ENCODE measurements at places on chromosomes 4 and X.

DNA sequence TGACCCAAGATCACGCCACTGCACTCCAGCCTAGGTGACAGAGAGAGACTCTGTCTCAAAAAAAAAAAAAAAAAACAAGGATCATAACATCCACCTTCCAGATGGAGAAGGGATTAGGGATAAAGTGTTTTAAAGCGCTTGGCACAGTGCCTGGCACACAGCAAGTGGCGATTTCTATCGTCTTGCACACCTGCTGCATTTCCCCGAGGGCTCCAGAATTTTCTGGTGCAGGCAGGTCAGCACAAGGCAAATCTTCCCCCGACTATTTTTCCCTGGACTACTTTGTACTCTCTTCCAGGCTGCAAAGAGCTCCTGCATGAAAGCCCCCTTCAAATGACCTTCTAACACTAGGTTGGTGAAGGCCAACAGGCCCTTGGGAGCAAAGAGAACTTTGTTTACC lies 57.3 kb downstream of the APBB2 start:
- DNase-seq = no peak

DNA sequence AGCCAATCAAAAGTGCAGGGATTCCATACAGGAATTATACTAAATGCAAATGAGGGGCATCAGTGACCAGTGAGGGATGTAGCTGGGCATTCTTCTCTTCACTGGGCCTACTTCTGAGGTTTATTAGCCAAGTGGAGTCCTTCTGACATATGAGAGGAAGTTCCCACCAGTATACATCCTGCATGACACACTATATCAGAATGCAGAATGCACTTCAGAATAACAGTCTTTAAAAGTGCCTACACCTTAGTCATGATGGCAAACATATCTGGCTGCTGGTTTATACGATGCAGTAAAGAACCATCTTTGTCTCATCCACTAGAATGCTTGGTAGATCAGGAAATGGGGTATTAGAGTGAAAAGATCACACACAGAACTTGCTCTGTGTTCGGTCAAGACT lies 180.3 kb upstream of the PPARGC1A start:
- peak; percentile 24 for DNase-seq

- no peak for DNase-seq
These were observed 1699.8 kb upstream of the IGFBP7 start for GRCh38 chr4:58809948-58810347.

GRCh38 chr4:26228883-26229282 lies 91.9 kb upstream of the RBPJ start:
- no peak for DNase-seq

DNA sequence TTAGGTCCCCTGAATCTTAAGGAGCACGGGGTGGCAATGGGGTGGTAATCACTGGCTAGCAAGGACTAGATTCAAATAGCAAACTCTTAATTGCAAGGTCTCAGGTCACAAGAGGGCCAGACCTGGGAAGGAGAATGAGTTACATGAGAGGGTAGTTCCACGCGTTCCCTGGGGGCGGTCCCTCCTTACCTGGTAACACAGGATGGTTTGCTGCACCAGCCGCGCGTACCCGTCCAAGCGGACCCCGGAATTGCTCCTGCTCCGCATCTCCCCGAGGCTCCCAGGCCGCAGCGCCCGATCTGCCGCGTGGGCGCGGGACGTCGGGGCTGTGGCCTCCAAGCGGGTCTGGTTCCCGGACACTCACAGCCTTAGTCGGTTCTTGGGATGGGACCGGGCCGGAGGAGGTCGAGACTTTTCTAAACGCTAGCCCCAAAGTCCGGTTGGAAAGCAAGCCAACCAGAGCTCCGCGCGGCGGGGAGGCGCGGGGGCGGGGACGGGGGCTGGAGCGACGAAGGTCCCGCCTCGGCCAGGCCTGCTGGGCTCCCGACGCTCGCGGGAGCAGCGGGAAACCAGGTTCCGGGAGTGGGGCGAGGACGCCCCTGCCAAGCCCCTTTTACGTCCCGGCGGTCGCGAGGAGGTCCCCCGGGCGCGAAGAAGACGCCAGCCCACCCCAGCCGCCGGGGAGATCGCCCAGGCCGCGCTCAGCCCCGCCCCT lies at the start of gene PHKA2:
Gene PHKA2 (minus strand): TSS at position 449 of the 715 bp plus-strand sequence. CDS start 182 bp downstream, at position 267.
- peak; percentile 22 for DNase-seq

DNA sequence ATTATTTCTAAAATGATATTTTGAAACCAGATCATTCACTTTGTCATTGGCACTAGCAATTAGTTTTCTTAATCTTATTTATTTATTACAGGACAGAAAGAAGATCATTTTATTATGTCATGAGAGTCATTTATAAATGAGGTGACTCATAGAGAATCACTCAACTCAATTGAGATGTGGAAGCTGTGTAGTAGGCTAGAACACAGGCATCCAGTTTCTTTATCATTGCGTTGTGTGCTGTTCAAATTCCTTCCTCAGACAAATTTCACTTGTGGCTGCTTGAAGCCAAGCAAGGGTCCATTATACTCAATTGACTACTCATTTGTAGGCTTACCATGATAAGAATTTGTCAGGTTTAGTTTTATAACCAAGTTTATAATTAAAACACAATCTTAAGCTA lies 87.6 kb downstream of the MRPL1 start:
- no peak for DNase-seq

DNA sequence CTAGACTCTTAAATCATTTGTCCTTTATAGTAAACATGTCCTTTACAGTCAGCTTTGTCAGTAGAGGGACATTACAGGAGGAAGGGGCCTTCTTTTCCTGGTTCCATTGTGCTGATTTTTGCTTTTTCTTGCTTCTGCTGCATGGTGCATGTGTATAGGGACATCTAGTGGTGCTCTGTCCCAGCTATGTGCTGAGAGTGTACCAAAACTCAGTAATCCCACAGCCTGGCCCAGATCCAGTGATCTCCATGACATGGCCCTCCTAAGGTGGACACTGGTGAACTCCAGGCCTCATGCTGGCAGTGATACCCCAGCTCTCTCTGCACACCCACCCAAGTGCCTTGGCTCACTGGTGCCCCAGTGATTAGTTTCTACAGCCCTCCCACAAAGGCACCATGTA lies 45.2 kb downstream of the MAGEB17 start:
- no peak for DNase-seq

GRCh38 chr4:110484029-110484428 lies 8.1 kb downstream of the ENPEP start:
- DNase-seq = no peak

GRCh38 chrX:120457766-120458180 lies 11.3 kb downstream of the LAMP2 start:
- no peak for DNase-seq

DNA sequence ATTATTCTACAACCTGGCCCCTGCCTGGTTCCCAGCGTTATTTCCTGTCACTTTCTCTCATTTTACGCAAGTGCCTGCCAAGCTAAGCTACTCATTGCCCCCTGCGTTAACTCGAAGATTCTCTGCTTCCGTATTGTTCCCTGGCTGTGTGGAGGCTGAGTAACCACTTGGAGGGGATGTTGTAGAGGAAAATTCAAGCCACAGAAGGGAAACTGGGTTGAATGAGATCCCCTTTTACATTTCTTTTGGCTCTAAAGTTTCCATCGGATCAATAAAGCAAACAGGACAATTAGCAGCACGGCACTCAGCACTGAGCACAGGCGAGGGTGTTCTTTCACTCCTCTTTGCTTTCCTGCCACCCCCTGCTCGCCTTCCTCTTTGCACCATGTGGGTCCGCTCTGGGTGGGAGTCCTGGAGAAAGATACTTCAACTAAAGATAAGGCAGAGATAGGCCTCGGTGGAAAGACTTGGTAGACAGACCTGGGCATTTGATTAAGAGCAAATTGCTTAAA lies 4.2 kb upstream of the TMSB4X start:
- no peak for DNase-seq

GRCh38 chr4:3475041-3475712 lies 12.1 kb downstream of the DOK7 start:
- DNase-seq = no peak

GRCh38 chr4:171288816-171289432 lies 524.3 kb upstream of the GALNTL6 start:
- DNase-seq = no peak

DNA sequence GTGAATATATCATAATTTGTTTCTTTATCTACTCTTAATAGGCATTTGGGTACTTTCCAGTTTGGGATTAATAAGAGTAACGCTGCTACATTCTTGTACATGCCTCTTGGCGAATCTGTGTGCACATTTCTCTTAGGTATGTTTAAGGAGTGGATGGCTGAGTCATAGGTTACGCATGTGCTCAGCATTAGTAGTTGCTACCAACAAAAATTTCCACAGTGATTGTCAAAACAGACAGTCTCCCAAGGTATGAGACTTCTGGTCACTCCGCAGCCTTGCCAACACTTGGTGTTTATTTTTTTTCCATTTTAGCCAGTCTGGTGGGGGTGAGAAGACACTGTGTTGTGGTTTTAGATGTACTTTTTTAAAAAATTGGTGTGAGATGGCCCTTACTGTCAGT lies 44.6 kb downstream of the FGFBP1 start:
- DNase-seq = peak; percentile 17

DNA sequence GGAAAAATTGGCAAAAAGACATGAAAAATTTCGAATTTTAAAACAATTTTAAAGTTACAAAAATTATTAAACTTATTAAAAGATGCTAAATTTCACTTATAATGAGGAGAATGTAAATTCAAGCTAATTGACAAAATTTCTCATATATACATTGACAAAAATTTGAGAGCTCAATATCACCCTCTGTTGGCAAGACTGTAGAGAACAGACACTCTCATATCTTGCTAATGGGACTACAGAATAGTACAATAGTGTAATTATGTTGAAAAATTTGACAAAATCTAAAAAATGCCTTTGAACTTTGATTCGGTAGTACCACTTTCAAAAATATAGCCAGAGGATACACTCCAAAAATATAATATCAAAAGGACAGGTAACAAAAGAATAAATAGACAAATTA lies 29.8 kb downstream of the DCAF8L2 start:
- no peak for DNase-seq

DNA sequence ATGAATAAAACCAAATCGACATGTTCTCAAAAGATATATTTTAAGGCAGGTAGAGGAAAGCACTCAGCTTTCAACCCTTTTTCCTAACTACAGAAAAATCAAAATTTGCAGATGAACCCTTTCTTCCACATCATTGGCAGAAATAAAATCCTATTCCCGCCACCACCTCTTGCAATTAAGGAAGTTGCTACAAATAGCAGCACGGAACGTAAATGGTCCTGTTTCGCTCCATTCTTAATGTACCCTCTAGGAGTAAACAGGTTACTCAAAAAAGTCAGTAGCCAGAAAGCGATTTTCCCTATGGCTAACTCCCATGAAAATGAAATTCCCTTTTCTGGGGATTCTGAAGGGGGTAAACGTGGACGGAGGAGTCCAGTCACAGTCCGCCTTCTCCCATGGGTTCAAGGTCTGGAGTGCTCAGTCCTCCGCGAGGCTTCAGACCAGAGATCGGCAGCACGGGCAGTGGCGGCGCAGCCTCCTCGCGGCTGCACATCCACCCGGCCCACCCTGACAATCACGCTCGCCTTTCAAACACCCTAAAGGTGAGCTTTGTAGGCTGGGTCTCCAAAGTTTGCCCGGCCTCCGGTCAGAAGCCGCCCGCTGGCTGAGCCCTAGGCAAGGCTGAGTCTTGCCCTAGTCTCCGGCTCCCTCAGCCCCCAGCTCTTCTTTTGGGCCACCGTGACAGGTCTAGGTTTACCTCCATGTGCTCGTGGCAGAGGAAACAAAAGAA lies 1.8 kb downstream of the ATP11C start:
- peak; percentile 19 for DNase-seq

- no peak for DNase-seq
These were observed 143.4 kb downstream of the KLHL13 start for GRCh38 chrX:117973110-117973807.

DNA sequence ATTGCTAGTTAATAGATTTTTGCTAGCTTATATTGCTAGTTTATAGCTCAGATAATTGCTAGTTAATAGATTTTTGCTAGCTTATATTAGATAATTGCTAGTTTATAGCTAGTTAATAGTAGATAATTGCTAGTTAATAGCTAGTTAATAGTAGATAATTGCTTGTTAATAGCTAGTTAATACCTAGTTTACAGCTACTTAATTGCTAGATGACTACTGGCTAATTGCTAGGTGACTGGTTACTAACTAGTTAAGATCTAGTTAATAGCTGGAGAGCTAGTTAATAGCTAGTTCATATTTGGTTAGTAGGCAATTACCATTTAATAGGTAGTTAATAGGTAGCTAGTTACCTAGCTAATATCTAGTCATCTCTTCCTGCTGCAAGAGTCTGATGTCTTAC lies 633.8 kb upstream of the CT83 start:
- DNase-seq = no peak

- DNase-seq = no peak
These were observed 275.4 kb upstream of the CPEB2 start for GRCh38 chr4:14726877-14727361.

GRCh38 chrX:63809173-63809572 lies 24.2 kb upstream of the ARHGEF9 start:
- no peak for DNase-seq

DNA sequence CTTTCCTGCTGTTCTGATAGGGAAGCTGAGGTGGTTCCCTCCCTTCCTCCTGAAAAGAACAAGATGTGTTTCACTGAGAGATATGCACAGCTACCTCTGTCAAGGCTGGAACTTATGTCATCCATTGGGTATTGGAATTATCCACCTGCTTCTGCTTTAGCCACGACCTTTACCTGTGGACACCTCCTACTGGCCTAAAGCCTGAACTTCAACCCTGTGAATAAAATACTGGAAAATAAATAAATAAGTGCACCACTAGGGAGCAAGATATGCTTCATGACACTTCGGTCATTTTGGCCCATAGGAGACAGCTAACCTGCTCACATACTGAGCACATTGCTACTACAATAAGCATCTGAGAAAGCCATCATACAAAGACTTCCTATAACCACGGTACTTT lies 419.9 kb upstream of the NWD2 start:
- no peak for DNase-seq

DNA sequence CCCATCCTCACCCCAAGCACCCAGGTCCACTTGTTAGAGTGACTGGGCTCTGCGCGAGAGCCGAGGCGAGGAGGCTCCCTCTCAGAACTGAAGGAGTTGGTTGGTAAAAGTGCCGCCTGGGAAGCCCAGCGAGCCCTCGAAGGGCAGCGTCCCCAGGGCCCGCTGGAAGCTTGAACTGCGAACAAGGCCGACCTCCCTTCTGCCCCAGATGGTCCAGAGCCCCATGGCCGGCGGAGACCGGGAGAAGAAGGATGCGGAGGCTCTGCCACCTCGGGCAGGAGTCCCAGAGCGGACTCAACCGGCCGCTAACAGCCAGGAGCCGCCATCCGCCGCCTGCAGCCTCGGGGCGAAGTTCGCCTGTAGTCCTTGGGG lies 116.3 kb upstream of the TEX13C start:
- DNase-seq = no peak

DNA sequence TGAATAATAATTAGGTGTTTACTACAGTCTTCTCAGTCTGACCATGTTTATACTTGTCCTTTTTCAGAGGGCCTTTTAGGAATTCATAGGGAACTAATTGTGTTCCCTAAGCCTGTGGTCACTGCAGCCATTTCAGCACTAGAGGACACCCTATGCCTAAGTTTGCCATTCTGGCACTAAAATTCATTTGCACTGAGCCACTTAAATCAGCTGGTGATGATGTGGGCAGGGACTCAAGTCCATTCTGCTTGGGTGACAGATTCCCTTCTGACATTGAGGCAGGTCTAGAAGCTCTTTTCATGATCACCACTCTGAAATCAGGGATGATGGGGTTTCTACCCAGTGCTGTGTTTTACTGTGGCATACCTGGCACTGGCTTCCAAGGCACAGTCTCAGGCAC lies 1178.9 kb upstream of the DIAPH2 start:
- no peak for DNase-seq

Data from dermis microvascular lymphatic vessel endothelial cell (primary cell).